ENCODE measurements at places on chromosomes 6 and 20.
A peak's percentile ranks its signal among the peaks of the same experiment; 100 is the strongest.

DNA sequence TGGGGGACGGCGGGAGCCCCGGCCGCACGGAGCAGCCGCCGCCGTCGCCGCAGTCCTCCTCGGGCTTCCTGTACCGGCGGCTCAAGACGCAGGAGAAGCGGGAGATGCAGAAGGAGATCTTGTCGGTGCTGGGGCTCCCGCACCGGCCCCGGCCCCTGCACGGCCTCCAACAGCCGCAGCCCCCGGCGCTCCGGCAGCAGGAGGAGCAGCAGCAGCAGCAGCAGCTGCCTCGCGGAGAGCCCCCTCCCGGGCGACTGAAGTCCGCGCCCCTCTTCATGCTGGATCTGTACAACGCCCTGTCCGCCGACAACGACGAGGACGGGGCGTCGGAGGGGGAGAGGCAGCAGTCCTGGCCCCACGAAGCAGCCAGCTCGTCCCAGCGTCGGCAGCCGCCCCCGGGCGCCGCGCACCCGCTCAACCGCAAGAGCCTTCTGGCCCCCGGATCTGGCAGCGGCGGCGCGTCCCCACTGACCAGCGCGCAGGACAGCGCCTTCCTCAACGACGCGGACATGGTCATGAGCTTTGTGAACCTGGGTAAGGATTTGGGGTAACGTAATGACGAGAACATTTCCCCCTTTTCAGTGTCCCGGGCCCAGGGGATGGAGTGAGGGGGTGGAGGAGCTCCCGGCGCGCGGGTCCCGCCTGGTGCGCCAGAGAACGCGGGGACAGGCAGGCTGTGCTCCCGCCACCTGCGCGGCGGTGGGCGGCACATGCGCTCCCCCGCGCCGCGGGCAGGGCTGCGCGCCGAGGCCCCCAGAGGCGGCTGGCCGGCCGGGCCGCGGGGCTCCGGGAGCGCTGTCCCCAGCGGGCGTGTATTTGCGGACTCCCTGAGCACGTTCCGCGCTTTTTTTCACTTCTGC lies 1.4 kb downstream of the BMP6 start:
- DNase-seq = no peak

- no peak for DNase-seq
Measured at GRCh38 chr20:8424010-8424409, 291.9 kb downstream of the PLCB1 start.

- DNase-seq = no peak
Measured at GRCh38 chr6:107784669-107785068, 39.4 kb downstream of the SCML4 start.

DNA sequence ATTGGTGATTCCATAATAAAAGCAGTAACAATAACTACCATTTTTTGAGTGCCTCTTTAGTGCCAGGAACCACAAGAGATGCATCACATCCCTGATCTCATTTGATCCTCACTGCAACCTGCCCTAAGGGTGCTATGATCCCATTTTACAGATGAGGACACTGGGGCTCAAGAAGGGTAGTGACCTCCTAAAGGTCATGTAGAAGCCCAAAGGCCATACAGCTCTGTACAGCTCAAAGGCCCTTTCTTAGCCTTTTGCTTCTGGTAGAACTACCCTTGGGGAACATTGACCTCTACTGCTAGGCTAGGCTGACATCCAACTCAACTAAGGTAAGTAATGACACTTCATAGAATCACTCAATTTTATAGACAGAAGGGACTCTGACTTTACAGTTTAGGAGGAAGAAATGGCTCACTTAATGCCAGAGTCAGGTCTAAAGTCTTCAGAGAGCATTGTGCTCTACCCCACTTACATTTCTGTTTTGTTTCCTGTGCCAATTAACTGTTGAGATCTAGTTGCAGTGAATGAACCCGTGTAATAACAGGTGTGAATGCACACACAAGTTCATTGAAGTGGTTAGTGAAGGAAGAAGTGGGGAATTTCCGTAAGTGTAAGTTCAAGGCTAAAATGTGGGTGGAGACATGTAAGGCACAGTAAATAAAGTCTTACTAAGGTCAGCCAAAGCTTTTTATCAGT lies 10.7 kb downstream of the SLC9A8 start:
- no peak for DNase-seq

GRCh38 chr6:91485047-91485446 lies 898.2 kb upstream of the MAP3K7 start:
- DNase-seq = no peak

GRCh38 chr6:35093783-35094182 lies 47.4 kb downstream of the TCP11 start:
- DNase-seq = no peak

GRCh38 chr6:79589701-79590100 lies 41.4 kb upstream of the SH3BGRL2 start:
- no peak for DNase-seq

- DNase-seq = no peak
Measured at GRCh38 chr20:63619505-63619904, 7.4 kb downstream of the GMEB2 start.

- DNase-seq = no peak
Measured at GRCh38 chr6:114649298-114649697, 306.5 kb upstream of the HS3ST5 start.

DNA sequence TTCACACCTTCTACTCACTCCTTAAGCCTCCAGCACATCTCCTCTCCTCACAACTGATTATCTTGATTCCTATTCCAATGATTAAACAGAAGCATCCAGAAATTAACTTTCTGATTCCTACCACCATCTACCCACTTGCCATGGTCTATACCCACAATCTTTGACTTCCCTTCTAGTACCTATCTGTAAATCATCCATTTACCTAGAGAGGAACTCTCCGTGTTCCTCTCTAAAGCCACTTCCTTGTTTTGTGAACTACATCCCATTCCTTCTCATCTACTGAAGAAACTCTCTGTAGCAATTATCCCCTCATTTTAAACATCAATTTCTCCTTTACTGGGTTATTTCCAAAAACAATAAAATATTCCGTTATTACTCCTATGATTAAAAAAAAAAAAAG lies 167.3 kb downstream of the ARHGAP18 start:
- DNase-seq = no peak

DNA sequence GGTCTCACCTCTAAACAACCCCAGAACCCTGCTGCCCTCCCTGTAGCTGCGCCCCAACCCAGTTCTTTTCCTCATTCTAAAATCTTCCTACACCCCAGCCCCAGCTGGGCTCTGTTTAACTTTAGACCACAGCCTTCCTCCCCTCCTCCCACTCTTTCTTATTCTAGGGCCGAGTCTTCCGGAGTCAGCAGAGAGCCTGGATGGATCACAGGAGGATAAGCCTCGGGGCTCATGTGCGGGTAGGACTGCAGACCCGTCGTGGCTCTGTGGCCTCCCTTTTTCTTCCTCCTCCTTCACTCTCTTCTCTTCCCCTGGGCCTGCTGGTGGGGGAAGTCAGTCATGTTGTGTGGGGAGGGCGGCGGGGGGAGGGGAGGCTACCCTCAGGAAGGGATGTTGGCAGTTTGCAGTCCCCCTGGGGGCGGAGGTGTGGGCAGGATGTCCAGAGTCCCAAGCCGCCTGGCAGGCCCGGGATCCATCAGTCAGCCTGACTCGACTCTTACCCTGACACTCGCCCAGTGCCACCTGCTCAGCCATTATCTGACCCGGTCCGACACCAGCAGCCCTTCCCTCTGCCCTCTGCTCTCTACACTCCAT lies 8.1 kb downstream of the CAPN11 start:
- DNase-seq = no peak

DNA sequence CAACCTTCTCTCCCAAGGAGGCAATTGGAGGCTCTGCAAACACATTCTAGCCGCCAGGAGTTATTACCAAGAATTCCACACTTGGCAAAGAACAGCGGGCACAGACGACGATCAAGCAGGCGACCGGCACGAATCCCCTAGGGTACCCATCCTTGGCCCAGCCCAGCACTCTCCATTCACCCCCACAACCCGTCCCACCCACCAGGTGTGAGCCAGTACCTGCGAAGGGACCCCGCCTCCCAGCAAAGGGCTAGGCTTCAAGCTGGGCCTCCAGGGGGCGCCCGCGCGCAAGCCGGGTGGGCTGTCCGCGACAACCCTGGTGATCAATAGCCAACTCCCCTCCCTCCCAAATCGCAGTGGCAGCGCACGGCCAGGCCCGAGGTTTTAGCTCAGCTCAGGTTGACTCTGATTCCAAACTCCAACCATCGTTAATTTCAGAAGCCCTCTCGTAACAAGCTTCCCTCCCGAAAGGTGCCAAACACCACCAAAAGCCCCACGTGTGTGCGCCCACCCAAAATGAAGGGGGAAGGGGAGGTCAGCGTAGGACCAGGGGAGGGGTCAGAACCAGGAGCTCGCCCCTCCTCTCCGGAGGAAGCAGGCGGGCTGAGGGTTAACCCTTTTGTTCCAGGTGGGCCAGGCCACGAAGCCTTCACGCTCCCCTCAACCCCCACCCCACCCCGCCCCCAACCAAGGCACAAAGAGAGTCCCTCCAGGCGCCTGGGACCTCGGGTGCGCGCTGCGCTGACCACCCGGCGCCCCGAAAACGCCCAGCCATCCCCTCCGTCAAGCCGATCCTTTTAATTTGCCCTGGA lies 2.1 kb downstream of the SALL4 start:
- peak; percentile 74 for DNase-seq

DNA sequence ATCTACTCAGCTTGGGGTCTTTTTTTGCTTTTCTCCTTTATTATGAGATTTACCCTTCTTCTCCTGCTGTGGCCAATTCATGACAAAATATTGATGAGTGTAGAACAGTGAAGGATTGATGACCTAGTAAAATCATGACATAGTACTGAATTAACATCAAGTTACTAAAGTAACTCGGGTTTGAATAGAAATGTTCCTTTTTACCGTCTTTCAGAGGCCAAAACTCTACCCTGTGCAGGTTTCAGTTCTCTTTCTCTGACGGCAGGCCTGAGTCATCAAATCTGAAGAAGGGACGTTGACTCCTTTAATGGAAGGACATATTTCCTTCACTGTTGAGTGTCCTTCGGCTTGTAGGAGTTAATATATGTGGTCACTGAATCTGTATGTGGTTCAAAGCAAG lies 80.7 kb downstream of the RREB1 start:
- DNase-seq = no peak

DNA sequence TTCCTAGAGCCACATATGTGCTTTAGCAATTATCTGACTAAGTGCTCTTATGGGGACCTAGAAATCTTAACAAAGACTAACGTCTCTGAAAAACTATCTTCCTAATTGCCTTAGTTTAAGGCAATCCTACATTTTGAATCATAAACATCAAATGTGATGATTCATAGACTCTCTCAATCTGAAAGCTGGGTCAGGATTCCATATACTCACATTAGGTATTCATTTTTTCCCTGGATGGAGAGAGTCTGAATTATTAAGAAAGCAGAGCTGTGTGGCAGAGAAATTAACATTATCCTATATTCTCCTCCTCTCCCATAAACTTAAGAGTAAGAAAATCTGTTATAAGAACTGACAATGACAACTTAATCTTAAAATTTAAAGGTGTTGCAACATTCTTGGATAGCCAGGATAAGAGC lies 1.6 kb upstream of the PRL start:
- DNase-seq = no peak

GRCh38 chr20:2327620-2328555 lies 32.1 kb downstream of the TGM3 start:
- no peak for DNase-seq
